ENCODE measurements at places on chromosomes 6 and 20.

GRCh38 chr20:49570828-49571552 is 3.1 kb upstream of the PTGIS start:
- DNase-seq, result no peak

- DNase-seq, result no peak
These were observed 161.8 kb downstream of the IBTK start for GRCh38 chr6:82085701-82086100.

DNA sequence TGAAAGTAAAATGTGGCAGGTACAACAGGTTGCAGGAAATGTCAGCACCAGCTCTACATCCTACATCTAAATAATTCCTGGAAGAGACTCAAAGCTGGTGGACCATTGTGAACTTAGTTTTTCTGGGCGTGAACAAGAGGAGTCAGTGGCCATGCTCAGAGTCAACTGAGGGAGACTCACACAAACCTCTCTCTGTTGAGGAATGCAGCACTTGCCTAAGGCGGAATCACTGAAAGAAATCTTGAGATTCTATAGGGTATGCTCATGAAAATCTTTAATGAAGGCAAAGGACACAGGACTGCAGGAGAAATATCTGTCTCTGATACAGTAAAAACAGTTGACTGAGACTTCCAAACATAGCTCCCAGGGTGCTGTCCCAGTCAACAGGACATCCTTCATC is 22.5 kb downstream of the SLC17A4 start:
- DNase-seq, result no peak

- no peak for DNase-seq
These were observed 25.7 kb downstream of the WFDC3 start for GRCh38 chr20:45765980-45766379.

DNA sequence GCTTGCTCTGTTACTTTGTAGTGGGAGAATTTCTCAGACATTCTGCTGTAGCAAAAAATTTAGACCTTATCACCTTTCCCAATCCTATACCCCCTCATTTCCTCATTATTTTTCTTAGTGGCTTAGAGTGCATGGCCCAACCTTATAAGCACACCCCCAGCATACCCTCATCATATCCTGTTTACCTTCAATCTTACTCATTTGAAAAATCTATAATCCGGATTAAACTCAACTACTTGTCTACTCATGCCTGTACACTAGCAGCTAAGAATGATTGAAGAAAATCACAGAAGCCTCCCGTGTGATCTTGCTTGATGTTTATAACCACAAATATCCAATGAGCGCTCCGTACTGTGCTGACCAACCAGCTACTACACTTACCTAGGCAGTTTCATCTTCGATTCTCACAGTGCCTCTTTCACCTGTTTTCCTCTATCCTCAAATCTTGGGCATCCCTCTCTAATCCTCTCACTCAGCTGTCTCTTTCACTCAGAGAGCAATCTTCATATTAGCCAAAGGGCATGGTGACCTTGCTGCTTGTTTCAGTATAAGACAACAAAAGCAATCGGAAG is 36.6 kb downstream of the AIG1 start:
- DNase-seq, result no peak

- DNase-seq, result no peak
These were observed 101.1 kb upstream of the CLDN20 start for GRCh38 chr6:155162682-155163081.

- no peak for DNase-seq
These were observed 27.8 kb downstream of the THBS2 start for GRCh38 chr6:169225887-169226286.

- no peak for DNase-seq
These were observed 151.0 kb upstream of the INSM1 start for GRCh38 chr20:20216941-20217340.

DNA sequence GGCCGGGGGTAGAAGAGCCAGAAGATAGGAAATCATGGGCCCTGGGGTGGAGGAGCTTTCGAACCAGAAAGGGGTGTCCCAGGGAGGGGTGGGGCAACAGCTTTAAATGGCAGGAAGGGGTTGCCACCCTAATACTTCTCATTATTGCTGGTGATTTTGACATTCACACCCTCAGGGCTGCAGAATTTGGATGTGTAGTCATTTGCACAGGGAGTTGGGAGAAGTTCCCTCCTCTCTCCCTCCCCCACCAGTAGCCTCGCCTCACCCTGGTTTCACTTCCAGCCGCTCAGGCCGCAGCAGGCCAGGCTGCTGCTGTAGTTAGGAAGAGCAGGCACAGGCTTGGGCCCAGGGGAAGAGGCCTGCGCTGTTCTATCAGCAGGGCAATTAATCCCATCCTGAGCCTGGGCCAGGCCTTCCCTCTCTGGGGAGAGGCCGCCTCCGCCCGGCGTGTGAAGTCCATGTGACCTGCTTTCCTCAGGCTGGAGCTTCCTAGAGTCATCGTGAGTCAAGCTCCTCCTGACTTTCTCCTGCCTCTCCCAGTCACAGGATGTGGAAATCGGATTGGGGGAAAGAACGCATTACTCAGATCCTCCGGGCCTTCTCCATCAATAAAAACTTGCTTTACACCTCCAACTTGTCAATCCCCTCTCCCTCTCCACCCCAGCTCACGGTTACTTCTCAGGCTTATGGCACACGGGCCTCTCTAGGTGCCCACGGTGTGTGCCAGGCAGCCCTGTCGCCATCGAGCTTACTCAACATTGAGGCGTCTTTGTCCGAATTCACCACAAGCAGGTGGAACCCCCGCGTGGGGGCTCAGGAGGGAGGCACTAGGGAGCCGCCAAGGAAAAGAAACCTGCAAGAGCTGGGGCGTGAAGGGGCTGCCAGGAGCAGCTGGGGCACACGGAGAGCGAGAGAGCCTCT is 7.8 kb downstream of the ADTRP start:
- no peak for DNase-seq

GRCh38 chr20:32970973-32971300 is 33.3 kb downstream of the SUN5 start:
- no peak for DNase-seq

- no peak for DNase-seq
These were observed 3.3 kb downstream of the KCNS1 start for GRCh38 chr20:45097485-45098102.

GRCh38 chr6:3392930-3393835 is 63.7 kb downstream of the SLC22A23 start:
- no peak for DNase-seq

GRCh38 chr6:81929828-81930227 is 177.3 kb upstream of the TENT5A start:
- DNase-seq, result peak; percentile 55

GRCh38 chr6:43992783-43993644 is 134.2 kb downstream of the MRPL14 start:
- DNase-seq, result no peak

- DNase-seq, result no peak
These were observed 5.9 kb downstream of the ESF1 start for GRCh38 chr20:13778827-13779226.

GRCh38 chr6:152986978-152987377 is 4.1 kb upstream of the FBXO5 start:
- no peak for DNase-seq

DNA sequence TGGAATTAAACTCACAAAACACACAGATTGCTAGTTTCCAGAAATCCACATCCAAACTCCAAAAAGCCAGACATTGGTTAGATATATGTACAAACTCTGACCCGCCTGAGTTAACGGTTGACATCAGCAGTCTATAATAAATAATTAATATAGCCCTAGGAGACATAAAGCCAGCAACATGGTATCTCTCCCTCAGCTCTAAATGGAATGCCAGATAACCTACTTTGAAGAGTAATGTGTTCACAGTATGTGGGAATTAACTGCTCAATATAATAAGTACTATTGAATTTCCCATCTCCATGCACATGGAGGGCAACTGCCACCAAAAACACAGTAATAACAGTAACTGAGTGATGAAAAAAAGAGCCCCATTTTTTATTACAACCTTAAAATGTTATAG is 383.2 kb downstream of the CD83 start:
- DNase-seq, result no peak

GRCh38 chr20:50635676-50636600 is 55.4 kb downstream of the RIPOR3 start:
- peak; percentile 57 for DNase-seq

DNA sequence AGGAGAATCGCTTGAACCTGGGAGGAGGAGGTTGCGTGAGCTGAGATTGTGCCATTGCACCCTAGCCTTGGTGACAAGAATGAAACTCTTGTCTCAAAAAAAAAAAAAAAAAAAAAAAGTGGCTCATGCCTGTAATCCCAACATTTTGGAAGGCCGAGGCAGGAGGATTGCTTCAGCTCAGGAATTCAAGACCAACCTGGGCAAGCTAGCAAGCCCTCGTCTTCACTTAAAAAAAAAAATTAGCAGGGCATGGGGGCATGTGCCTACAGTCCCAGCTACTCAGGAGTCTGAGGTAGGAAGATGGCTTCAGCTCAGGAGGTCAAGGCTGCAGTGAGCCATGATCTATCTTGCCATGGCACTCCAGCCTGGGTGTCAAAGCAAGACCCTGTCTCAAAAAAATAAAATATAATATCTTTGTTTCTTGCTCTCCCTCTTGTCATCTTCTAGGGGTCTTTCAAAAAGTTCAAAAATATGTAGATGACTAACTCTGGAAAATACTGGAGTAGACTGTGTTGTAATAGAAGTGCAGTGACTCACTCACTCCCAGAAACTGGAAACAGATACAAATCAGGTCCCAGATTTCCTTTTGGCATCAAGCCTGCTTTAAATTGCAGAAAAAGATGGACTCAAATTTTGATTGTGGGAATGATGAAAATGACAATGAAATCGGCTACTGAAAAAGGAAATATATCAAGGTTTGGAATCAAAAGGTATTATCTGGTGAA is 2.8 kb upstream of the GINM1 start:
- no peak for DNase-seq

DNA sequence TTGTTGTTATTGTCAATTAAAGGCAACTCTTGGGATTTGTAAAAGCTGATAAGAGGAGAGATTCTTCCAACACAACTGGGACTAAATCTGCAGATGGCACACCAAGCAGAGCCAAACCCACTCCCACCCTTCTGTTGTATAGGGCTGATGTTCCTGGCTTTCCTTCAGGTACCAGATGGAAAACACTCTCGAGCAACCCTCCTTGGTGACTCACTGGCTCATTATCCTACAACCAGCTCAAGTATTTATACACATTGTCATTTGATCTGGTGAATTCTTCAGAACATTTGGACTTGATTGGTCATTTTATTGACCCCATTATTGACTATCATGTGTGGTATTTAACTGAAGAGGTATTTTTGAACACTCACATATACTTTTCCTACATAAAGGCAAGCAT is 190.3 kb upstream of the PCSK2 start:
- peak; percentile 95 for DNase-seq

GRCh38 chr6:20365456-20365855 is 36.2 kb upstream of the E2F3 start:
- DNase-seq, result no peak

DNA sequence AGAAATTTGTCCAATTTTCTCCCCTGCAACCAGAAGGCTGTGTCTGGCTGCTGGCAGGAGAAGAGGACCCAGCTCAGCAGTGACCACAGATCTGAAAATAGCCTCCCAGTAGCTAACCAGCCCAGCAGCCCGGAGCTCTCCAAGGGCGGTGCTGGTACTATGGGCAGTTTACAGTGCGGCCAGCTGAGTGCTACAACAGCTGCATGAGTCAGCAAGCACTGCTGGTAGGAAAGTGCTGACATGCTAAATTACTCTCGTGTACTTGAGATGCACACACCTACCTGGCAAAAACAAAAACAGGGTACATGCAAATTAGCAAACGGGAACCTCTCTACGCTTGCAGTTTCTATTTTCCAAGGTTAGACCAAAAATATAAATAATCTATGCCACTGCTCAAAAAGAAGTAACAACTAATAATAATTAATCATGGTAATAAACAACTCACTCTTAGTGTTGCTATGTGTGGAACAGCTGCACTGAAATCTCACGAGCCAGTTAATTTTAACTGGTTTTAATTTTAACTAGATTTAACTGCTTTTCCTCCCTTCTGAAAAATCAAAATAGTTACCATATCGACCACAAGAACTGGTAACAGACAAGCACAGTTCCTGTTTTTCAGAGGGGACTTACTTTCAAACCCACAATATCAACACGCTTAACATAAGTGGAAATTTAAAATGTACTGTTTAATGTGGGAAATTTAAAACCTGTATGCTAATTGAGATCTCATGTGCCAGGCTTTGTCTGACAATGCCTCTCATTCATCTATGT is 10.8 kb downstream of the BACH2 start:
- peak; percentile 14 for DNase-seq

- DNase-seq, result no peak
These were observed 9.1 kb upstream of the SNX9 start for GRCh38 chr6:157813750-157814455.

GRCh38 chr6:23692184-23692583 is 433.8 kb upstream of the NRSN1 start:
- no peak for DNase-seq

DNA sequence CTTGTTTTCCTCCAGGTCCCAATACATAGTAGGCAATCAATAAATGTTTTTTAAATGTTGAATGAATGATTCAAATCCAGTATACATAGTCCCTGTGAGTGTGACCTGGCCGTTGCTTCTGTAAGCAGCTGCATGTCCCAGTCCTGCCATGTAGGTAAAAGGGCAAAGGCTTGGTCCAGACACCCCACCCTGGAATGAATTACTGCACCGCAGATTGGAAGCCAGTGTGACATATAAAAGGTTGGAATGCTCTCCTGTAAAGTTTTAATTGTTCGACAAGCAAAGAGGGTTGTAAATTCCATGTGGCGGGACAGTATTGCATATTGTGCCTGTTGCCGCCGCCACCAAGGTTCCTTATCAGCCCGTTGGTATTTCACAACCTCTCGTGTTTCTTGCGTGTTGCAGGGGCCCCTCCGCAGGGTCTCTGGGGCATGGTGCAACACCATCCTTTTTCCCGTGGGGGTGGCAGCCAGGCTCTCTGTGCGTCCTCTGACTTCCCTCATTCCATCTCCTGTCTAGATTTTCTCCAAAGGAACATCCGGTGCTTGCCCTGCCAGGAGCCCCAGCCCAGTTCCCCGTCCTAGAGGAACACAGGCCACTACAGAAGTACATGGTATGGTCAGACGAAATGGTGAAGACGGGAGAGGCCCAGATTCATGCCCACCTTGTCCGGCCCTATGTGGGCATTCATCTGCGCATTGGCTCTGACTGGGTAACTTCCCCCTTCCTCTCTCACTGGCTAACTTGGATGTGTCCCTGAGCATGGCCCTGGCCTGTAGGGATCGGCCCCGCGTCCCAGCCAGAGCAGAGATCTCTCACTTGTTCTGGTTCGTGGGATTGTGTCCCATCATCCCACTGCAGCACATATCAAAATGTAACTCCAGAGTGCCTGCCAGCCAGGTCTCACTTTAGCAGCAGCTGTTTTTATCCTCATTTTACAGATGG is 20.3 kb downstream of the POFUT1 start:
- DNase-seq, result no peak

Data from NCI-H446 (cell line).